Fibroblast of the aortic adventitia (primary cell): ENCODE measurements at places on chromosomes 1 and 21. TPM values are rescaled to one million over a fixed set of nuclear protein-coding genes. Genes with fewer than 3 reads are reported as not detected.

The HPCAL4 gene
- total RNA-seq, result under 0.01 TPM in 1 of 2 replicates, not detected in the other

The CFHR2 gene
- total RNA-seq, result not detected in 2 replicates

The FASLG gene
- total RNA-seq, result not detected in 2 replicates

The PGD gene
- 108 and 494 TPM in 2 replicates for total RNA-seq

The S100A11 gene
- total RNA-seq, result 28.9 and 381 TPM in 2 replicates
